ENCODE measurements at places on chromosomes 5 and 9. TPM values are rescaled to one million over a fixed set of nuclear protein-coding genes. Genes with fewer than 3 reads are reported as not detected.

ANKRD18A gene
- 2.9 TPM for total RNA-seq

TTLL11 gene
- total RNA-seq = 3.9 TPM

RGMB gene
- total RNA-seq = 4.6 TPM

SLC6A19 gene
- total RNA-seq = not detected

SLC36A3 gene
- not detected for total RNA-seq

SHOC1 gene
- not detected for total RNA-seq

DNA sequence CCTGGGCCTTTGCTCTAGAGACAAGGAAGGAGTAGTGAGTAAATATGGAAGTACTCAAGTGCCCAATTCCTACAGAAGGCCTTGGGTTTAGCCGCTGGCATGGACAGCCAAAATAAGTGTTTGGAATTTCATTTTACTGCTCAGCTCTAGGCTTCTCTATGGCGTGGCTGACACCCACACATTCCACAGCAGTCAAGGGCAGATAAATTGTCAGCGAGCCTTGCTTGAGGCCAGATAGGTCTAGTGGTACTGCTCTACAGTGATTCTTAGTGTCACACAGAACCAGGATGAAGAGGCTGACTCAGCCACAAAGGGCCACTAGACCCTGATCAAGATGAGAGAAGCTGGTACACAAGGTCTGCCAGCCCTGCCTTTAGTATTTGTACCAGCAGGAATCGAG lies 111.0 kb upstream of the NFIB start:
- no peak for DNase-seq

GRCh38 chr9:136403538-136403914 lies 3.6 kb upstream of the SNAPC4 start:
- DNase-seq = peak; percentile 79

- no peak for DNase-seq
Observed at GRCh38 chr9:105064248-105065097, 136.5 kb upstream of the ABCA1 start.

DNA sequence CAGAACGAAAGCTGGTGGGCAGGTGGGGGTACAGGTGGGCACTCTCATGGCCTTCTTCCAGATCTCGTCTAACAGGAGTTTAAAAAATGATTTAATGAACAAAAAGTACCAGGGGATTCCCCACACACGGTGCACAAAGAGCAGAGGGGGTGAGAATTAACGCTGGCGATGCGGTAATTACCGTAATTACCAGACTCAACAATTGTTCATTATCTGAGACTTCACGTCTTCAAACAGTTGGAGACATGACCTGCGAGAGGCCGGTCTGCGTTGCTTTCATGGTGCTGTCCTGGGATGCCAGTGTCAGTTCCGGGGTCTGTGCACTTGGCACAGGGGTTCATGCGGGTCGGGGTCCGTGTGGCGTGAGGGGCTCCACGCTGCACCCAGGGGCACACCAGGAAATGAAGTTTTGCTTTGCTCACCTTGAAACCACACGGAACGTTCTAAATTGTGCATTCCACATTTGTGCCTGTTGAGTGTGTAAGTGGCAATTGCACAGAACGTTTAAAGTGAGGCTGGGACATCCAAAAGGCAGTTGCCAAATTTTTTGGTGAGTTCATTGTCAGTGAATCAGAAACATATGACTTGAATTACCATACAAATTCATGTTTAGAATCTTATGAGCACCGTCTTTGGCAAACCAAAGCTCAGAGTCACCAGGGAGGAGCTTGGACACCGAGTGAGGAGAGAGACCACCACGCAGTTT lies 256.4 kb upstream of the IRX1 start:
- no peak for DNase-seq

DNA sequence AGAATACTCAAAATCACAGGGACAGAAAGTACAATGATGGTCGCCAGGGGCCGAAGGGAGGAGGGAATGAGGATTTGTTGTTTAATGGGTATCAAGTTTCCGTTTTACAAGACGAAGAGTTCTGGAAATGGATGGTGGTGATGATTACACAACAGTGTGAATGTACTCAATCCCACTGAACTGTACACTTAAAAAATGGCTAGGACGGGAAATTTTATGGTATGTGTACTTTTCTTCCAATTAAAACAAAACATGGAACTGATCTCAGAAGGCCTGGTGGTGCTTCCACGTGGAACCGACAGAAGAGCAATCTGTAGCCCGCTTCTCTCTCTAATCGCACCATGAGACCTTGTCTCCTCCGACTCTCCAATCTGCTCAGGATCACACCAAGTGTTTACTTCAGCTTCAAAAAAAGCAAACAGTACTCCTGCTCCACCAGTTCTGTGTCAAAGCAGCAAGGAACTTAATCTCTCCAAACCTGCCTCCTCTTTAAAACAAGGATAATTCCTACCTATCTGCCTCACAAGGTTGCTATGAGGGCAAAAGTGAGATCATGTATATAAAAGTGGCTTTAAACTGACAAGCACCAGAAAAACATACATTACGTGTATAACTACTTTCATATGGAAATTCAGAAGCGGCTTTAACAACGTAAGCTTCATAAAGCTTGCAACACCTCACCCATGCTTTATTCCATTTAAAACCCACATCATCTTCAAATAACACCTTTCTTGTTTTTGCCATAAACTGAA lies 2.1 kb downstream of the ECPAS start:
- DNase-seq = no peak

DNA sequence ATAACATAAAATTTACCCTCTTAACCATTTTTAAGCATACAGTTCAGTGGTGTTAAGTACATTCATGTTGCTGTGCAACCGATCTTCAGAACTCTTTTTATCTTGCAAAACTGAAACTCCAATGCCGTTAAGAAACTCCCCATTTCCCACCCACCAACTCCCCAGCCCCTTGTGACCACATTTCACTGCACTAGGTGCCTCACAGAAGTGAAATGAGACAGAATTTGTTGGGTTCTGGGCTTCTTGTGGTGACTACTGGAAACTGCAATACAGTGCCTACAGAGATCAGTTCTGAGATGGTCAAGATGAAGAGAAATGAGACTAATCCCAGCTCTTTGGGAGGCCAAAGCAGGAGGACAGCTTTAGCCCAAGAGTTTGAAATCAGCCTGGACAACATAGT lies 202.1 kb upstream of the SLC30A5 start:
- no peak for DNase-seq

GRCh38 chr9:121268598-121268850 lies 562 bp downstream of the GSN start:
- no peak for DNase-seq

- DNase-seq = no peak
Observed at GRCh38 chr5:172224996-172225395, 31.0 kb downstream of the EFCAB9 start.

DNA sequence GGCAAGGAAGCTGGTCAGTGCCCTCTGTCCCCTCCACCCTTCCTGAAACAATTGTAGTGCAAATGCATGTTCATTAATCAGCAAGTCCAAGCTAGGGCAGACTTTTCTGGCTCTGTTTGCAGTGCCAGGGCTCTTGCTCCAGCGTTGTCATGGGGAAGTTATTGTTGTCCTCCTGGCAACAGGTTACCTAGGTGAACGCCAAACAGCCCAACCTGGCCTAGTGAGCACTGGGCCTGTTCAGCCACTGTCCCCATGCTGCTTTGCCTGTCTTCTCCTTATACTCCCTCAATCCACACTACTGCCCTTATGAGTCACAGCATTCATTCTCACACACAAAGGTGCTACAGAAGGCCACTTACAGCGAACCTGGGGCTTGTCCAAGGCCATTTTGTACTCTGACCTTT lies 34.5 kb upstream of the GLIS3 start:
- DNase-seq = no peak

GRCh38 chr9:115207003-115207836 lies 89.3 kb upstream of the TNC start:
- DNase-seq = no peak

GRCh38 chr9:6054280-6055099 lies 39.1 kb upstream of the RANBP6 start:
- no peak for DNase-seq

DNA sequence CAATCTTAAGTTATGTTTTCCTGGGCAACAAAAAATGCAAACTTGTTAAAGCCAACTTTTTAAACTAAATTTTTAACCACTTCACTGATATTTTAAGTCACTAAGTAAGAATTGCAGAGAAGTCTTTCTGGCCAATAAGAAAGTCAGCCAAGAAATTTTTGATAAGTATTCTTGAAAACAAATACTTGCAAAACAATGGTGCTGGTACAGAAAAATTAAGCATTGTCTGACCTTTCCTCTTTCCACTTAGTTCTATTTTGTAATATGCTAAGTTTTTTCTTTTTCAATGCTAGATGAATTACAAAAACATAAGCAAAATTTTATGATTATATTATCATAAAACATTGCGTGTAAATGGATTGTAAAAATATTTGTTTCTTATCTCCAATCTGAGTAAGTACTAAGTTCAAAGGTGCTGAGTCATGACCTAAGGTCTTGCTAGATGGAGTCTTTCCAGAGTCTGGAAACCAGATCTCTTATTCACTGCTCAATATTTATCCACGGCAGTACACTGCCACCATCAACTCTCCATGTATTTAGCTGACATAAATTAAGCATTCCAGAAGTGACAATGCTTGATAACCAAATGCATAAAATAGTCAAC lies 139.7 kb downstream of the MEF2C start:
- no peak for DNase-seq

DNA sequence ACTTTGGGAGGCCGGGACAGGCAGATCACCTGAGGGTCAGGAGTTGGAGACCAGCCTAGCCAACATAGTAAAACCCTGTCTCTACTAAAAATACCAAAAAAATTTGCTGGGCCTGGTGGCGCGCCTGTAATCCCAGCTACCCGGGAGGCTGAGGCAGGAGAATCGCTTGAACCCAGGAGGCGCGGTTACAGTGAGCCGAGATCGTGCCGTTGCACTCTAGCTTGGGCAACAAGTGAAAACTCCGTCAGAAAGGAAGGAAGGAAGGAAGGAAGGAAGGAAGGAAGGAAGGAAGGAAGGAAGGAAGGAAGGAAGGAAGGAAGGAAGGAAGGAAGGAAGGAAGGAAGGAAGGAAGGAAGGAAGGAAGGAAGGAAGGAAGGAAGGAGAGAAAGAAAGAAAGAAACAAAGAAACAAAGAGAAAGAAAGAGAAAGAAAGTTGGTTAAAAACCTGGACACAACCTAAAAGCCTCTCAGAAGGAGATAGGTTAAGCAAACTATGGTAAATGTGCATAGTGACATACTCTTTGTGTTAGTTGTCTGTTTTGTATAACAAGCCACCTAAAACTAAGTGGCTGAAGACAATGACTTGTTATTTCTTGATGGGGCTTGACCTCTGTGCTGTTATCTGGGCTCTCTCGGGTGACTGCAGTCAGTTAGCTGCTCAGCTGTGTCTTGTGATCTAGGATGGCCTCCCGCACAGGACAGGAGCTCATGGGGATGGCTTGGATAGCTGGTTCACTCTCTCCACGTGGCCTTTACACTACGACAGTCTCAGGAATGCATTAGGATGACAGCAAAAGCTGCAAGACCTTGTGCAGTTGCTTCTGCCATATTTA lies 8.0 kb upstream of the MYO10 start:
- DNase-seq = no peak

DNA sequence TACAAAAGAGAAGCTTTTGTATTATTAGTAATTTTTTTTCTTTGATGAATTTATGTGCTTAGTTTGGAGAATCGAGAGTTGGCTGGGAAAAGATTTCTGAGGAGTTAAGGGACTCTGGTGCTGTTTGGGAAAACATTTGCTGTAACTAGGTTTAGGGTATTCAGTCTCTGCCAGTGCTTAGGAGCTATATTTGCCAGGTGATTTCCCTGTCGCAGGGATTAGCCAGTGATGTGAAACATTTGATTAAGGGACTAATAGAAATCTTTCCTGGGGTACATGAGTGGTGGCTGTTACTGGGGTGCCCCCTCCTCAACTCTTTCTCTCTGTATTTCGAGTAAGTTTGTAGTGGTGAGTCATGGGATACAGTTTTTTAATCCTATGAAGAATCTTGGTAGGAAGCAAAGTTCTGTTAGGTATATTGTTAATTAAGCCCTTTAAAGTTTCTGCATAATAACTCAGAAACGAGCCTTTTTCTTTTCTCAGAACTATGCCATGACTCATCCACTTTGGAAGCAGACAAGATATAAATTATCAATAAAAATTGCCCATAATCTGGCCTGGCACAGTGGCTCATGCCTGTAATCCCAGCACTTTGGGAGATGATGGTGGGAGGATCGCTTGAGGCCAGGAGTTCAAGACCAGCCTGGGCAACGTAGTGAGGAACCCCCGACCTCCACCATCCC lies 18.6 kb downstream of the RGMB start:
- no peak for DNase-seq

DNA sequence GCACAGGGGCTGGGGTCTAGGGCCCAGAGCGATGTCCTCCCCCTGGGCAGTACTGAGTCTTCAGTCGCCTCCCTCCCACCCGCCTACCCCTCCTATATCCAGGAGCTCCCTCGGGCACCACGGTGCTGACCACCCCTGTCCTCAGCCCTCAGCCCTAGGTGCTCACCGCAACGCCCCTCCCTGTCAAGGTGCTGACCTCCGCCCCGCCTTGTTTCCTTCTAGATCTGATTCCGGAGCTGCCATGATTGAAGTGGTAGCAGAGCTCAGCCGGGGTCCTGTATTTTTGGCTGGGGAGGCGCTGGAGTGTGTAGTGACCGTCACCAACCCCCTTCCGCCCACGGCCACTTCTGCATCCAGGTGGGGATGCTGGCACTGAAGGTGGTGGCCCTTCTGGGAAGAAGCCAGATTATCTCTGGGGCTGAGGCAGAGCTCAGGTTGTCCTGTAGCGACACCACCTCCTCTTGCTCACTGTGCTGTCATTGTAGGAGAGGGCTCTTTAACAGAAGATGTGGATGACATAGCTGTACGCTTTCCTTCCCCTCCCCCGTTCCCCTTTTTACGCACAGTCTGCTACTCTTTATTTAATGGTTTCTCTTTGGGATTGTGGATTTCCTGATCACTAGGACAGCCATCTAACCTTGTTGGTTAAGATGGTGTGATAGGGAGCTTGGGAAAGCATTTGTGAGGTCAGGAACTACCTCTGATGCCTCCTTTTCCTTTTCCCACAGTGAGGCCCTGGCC lies 598 bp downstream of the RGP1 start:
- no peak for DNase-seq

GRCh38 chr9:94168203-94169000 lies 84.1 kb downstream of the PTPDC1 start:
- DNase-seq = no peak

DNA sequence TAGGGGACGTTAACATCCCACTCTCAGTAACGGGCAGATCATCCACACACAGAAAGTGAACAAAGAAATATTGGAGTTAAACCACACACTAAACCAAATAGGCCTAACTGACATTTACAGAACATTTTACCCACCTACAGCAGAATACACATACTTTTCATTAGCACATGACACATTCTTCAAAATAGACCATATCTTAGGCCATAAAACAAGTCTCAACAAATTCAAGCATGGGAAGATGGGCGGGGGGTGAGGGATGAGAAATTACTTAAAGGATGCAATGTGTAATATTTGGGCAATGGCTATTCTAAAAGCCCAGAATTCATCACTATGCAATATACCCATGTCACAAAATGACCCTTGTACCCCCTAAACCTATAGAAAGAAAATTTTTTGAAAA lies 226.2 kb downstream of the ATPSCKMT start:
- DNase-seq = no peak
